MCF 10A (cell line): ENCODE measurements at places on chromosomes 7 and 10.
A peak's percentile ranks its signal among the peaks of the same experiment; 100 is the strongest.

GRCh38 chr7:49597805-49598204 lies 175.6 kb upstream of the VWC2 start:
- no peaks in the 10 kb centered on the region for H3K4me1 ChIP-seq
- no peak for DNase-seq
- H3K27ac ChIP-seq: no peak overlapping the region
- H3K4me3 ChIP-seq: no peak overlapping the region
- peaks cover 29% of the 10 kb centered on the region for H3K27me3 ChIP-seq

DNA sequence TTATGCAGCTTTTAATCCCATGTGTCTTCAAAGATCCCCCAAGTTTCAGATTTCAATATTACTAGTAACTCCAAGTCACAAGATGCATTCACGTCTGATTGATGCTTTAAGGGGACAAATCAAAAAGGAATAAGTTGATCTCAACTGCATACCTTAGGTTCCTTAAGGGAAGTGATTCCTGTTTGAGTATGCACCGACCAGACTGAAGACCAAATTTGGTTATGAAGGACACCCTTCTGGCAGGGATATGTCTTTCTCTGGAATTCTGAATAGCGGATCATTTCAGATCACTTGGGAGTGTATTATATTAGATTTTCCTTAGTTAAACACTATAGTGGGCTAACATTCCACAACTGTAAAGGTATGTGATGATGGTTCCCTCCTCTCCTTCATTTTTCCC lies 4.3 kb downstream of the KIF5B start:
- peak overlapping the region; percentile 63 for H3K4me3 ChIP-seq
- H3K4me1 ChIP-seq: peaks cover 21% of the 10 kb centered on the region
- H3K27ac ChIP-seq: peak overlapping the region; percentile 90
- peaks cover 15% of the 10 kb centered on the region for H3K36me3 ChIP-seq
- DNase-seq: peak; percentile 18

DNA sequence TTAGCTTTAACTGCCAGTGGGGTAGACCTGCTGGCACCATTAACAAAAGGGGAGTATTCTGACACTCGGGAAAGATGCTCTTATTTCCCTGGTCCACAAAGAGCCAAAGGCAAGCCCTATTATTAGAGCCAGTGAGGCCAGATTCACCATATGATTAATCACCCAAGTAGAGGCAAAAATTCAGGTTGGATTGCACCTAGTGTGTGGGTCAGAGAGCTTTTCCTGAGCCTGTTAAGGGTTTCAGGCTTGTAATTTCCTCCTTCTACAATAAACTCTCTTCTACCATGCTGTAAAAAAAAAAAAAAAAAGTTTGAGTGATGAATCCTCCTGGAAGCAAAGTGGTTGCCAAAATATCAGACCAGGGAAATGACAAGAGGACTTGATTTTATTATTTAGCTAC lies 163.5 kb downstream of the MBL2 start:
- no peak for DNase-seq
- H3K4me1 ChIP-seq: no peaks in the 10 kb centered on the region
- H3K36me3 ChIP-seq: no peaks in the 10 kb centered on the region
- H3K27me3 ChIP-seq: no peaks in the 10 kb centered on the region
- H3K27ac ChIP-seq: no peak overlapping the region
- no peak overlapping the region for H3K4me3 ChIP-seq

- H3K27me3 ChIP-seq: no peaks in the 10 kb centered on the region
- H3K4me3 ChIP-seq: no peak overlapping the region
- peaks cover 37% of the 10 kb centered on the region for H3K36me3 ChIP-seq
- H3K27ac ChIP-seq: no peak overlapping the region
- no peak for DNase-seq
Observed at GRCh38 chr7:2732959-2733584, 45.1 kb downstream of the AMZ1 start.

- no peaks in the 10 kb centered on the region for H3K4me1 ChIP-seq
- no peak for DNase-seq
Observed at GRCh38 chr10:124600051-124600880, 138.6 kb downstream of the LHPP start.

DNA sequence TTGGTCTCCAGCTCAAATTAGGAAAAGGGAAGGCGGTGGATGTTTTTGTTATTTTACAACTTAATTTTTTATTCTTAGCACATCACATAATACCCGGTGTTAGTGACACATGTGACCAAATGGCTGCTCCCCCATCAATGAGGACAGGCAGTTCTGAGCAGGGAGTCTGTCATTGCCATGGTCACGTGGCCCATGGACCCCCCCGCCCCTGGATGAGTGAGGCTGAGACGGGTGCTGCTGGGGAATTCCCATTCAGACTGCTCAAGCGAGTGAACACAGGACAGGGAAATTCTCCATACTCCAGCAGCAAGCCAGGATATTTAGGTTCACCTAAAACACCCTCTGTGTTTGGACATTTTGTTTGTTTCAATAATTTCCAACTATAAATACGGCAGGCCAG lies 34.7 kb upstream of the SLC35B4 start:
- H3K4me1 ChIP-seq: peaks cover 10% of the 10 kb centered on the region
- no peak overlapping the region for H3K4me3 ChIP-seq
- no peak for DNase-seq
- peaks cover 3% of the 10 kb centered on the region for H3K27me3 ChIP-seq
- no peaks in the 10 kb centered on the region for H3K36me3 ChIP-seq

- H3K27me3 ChIP-seq: no peaks in the 10 kb centered on the region
- H3K4me3 ChIP-seq: no peak overlapping the region
- H3K4me1 ChIP-seq: peaks cover 11% of the 10 kb centered on the region
- no peak overlapping the region for H3K27ac ChIP-seq
Observed at GRCh38 chr10:112213836-112214235, 30.3 kb upstream of the GPAM start.

GRCh38 chr10:21535494-21535965 lies 1.5 kb downstream of the MLLT10 start:
- H3K36me3 ChIP-seq: peaks cover 53% of the 10 kb centered on the region
- peak overlapping the region; percentile 84 for H3K4me3 ChIP-seq
- DNase-seq: no peak
- H3K4me1 ChIP-seq: no peaks in the 10 kb centered on the region
- no peaks in the 10 kb centered on the region for H3K27me3 ChIP-seq
- peak overlapping the region; percentile 75 for H3K27ac ChIP-seq

DNA sequence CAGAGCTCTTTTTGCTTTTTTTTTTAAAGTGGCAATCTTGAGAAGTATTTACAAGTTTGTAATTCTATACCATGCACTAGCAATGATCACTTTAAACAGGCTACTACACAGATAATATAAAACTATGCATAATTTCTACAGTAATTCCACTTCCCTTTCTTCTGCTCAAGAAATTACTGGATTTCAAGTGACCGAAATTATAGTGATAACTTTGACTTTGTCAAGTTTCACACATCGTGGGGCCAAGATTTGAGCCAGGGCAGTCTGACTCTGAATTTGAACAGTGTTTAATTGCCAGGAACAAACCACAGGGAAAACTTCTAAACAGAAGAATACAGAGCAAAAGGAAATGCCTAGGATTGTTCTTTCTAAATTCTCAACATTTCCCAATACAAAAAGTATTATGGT lies 288.3 kb upstream of the MKLN1 start:
- peaks cover 40% of the 10 kb centered on the region for H3K4me1 ChIP-seq
- H3K27ac ChIP-seq: peak overlapping the region; percentile 78
- no peaks in the 10 kb centered on the region for H3K27me3 ChIP-seq
- DNase-seq: no peak
- H3K36me3 ChIP-seq: peaks cover 49% of the 10 kb centered on the region
- peak overlapping the region; percentile 53 for H3K4me3 ChIP-seq

- no peak for DNase-seq
- H3K36me3 ChIP-seq: no peaks in the 10 kb centered on the region
- no peaks in the 10 kb centered on the region for H3K4me1 ChIP-seq
- no peak overlapping the region for H3K27ac ChIP-seq
Observed at GRCh38 chr7:33155811-33156210, 26.4 kb downstream of the BBS9 start.

- peak; percentile 77 for DNase-seq
- peaks cover 25% of the 10 kb centered on the region for H3K36me3 ChIP-seq
- peak overlapping the region; percentile 83 for H3K4me3 ChIP-seq
- peak overlapping the region; percentile 96 for H3K27ac ChIP-seq
- H3K27me3 ChIP-seq: no peaks in the 10 kb centered on the region
Observed at GRCh38 chr7:4683884-4684565, 1.9 kb downstream of the FOXK1 start.

- H3K27ac ChIP-seq: no peak overlapping the region
- no peak overlapping the region for H3K4me3 ChIP-seq
- no peaks in the 10 kb centered on the region for H3K27me3 ChIP-seq
- H3K36me3 ChIP-seq: no peaks in the 10 kb centered on the region
- DNase-seq: no peak
Observed at GRCh38 chr7:16891874-16892643, 10.3 kb upstream of the AGR3 start.

DNA sequence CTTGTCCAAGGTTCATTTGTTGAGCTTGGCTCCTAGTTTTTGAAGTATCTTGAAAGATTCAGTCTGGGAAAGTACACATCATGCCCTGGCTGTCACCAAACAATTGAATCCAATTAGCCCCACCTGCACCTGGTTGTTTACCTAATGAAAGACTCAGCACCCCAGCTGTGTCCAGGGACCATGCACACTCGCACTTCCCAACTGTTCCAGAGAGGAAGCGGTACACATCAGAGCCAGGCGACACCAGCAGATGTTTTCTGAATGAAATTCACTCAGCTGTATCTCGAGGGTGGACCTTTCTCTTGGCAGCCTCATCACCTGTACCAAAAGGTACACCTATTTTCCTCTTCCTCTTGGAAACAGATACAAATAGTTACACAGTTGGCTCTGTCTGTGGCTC lies 216.4 kb upstream of the LRGUK start:
- no peaks in the 10 kb centered on the region for H3K27me3 ChIP-seq
- no peaks in the 10 kb centered on the region for H3K36me3 ChIP-seq
- no peak overlapping the region for H3K27ac ChIP-seq
- DNase-seq: no peak
- H3K4me3 ChIP-seq: no peak overlapping the region

DNA sequence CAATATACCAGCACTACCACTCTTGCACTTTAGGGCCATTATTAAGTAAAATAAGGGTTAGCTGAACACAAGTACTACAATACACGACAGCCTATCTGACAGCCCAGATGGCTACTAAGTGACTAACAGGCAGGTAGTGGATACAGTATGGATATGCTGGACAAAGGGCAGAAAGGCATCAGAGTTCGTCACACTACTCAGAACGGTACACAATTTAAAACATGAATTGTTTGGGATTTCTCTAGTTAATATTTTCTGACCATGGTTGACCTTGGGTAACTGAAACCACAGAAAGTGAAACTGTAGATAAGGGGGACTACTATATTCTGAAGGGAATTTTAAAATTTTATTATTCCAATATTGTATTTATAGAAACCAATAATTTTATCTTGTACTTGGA lies 101.3 kb upstream of the SKAP2 start:
- DNase-seq: no peak
- H3K27me3 ChIP-seq: no peaks in the 10 kb centered on the region
- H3K4me3 ChIP-seq: no peak overlapping the region
- H3K27ac ChIP-seq: no peak overlapping the region

DNA sequence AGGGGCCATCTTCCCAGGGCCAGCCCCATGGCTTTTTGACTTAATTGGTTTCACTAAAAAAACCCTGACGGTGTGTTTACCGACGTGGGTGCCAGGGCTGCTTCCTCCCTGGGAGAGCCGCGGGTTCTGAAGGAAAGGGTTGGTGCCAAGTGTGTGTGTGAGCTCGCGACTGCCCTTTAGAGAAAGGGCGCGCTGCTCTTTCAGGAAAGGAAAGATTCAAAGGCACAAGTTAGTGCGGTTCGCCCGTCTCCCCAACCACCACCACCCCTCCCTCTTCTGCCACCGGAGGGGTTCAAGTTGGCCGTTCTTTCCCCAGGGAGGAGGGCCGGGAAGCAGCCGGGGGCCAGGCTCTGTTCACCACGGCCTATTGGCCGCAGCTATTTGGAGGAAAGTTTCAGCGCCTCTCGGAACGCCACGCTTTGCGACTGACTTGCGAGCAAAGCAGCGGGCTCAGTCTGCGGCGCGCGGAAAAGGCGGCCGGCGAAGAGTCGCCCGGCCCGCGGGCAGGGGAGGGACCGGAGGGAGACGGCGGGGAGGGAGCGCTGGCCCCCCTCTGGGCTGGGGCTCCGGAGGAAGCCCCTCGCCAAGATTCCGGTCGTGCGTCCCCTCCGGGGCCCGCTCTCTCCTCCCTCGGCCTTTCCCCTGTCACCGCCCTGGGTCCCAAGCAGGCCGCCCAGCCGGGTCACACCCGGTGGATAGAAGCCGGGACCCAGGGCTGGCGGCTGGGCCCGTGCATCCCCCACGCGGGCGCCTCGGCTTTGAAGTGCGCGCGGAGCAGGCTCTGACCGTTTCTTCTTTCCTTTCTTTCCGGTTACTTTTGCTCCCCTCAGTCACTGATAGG lies 165.9 kb upstream of the PPP1R3A start:
- H3K36me3 ChIP-seq: no peaks in the 10 kb centered on the region
- no peak overlapping the region for H3K27ac ChIP-seq
- H3K27me3 ChIP-seq: peaks cover 100% of the 10 kb centered on the region
- peak overlapping the region; percentile 67 for H3K4me3 ChIP-seq

- no peak overlapping the region for H3K27ac ChIP-seq
- H3K27me3 ChIP-seq: no peaks in the 10 kb centered on the region
- H3K4me1 ChIP-seq: no peaks in the 10 kb centered on the region
- H3K4me3 ChIP-seq: peak overlapping the region; percentile 68
- no peak for DNase-seq
Observed at GRCh38 chr10:133358162-133358924, 524 bp upstream of the FUOM start.

GRCh38 chr10:68595513-68595912 lies 35.4 kb downstream of the TET1 start:
- no peak for DNase-seq
- H3K27ac ChIP-seq: no peak overlapping the region
- no peaks in the 10 kb centered on the region for H3K27me3 ChIP-seq
- no peak overlapping the region for H3K4me3 ChIP-seq

DNA sequence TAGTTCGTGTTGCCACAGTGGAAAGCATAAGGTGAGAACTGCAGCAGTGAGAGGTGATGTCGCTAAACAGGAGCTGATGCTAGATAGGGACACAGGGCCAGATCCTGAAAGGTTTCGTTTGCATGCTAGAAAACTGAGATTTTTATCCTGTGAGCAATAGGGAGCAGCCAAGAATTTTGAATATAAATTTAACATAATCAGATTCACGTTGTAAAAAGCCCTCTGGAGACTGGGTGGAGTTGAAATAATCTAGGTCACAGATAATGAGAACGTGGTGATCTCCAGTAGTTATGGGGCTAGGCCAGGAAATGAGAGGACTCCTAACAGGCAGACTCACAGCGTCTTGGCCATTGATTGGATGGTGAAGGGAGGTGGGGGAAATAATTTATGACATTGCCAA lies 92.1 kb upstream of the IMMP2L start:
- no peaks in the 10 kb centered on the region for H3K36me3 ChIP-seq
- no peaks in the 10 kb centered on the region for H3K27me3 ChIP-seq
- no peaks in the 10 kb centered on the region for H3K4me1 ChIP-seq

DNA sequence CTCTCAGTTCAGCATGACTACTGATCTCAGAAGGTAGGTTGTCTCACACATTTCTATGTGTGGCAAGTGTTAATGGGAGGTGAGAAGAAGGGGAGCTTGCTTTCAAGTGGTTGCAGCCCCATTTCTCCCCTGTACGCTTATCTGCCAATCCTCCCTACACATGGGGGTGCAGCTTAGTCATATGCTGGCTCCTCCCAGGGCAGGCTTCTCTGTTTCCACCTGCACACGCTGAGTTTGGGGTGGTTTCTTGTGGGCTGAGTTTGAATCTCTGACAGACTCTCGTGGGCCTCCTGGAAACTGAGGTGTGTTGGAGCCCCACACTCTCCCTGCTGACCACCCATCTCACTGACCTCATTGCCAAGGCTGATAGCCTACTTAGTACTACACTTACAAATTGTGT lies 435.8 kb upstream of the MTPN start:
- no peaks in the 10 kb centered on the region for H3K4me1 ChIP-seq
- DNase-seq: no peak
- H3K36me3 ChIP-seq: no peaks in the 10 kb centered on the region
